Activated T-helper 1 cell treated with anti-CD3 and anti-CD28 coated beads, Interleukin-2, amount 50 U/mL, for 16 hours (primary cell): ENCODE measurements at places on chromosomes 2 and 18.
A peak's percentile ranks its signal among the peaks of the same experiment; 100 is the strongest.

GRCh38 chr18:8450013-8450412, 159.2 kb upstream of the RAB12 start:
- DNase-seq, result no peak

GRCh38 chr18:35585608-35586007, 4.1 kb downstream of the GALNT1 start:
- DNase-seq, result no peak

DNA sequence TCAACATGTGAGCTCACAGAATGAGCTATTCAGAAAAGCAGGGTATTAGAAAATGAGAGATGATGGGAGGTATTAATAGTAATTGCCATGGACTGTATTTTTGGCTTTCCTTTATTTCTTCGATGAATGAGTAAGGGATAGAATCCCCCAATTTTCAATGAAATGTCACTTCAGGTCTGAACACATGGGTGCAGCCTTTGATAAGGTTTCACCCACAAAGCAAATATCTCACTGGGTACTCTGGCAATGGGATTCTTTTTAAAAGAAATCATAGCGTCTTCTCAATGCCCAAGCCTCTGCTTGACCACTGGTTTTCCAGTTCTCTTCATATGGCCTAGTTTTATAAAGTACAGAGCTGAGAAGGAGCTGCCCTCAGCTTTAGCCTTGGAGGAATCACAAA, 610.5 kb upstream of the FANCL start:
- no peak for DNase-seq

DNA sequence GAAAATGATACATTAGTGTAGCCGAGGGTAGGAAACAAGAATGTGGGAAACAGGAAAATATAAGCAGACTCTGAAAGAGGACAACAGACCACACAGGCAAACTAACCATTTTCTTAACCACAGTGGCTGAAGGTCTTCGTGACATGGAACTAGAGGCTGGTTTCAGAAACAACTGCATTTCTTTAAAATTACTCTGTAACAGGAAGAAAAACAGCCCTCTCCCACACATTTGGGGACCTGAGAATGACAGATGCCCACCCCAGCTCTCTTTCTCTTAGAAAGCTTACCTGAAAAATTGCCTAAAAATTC, 13.8 kb upstream of the SLC25A52 start:
- DNase-seq, result no peak

DNA sequence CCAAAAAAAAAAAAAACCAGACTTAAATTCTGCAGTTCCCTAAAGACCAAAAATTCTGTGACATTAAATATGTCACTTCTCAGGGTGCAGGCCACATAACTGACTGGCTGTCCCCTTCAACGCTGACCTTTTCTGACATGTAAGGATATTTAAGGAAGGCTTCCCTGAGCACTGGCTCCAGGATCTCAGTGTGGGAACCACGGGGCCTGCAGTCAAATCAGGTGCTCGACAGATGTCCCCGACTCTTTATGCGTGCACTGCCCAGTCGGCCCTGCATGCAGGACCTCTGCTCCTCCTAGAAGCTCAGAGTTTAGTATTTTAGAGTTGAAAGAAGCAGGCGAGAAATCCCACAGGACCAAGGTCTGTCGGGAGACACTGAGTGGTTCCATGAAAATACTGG, 69.4 kb upstream of the POMC start:
- no peak for DNase-seq

GRCh38 chr18:60319129-60319528, 53.4 kb downstream of the MC4R start:
- DNase-seq, result no peak

GRCh38 chr2:50513724-50514123, 518.2 kb downstream of the NRXN1 start:
- DNase-seq, result no peak

DNA sequence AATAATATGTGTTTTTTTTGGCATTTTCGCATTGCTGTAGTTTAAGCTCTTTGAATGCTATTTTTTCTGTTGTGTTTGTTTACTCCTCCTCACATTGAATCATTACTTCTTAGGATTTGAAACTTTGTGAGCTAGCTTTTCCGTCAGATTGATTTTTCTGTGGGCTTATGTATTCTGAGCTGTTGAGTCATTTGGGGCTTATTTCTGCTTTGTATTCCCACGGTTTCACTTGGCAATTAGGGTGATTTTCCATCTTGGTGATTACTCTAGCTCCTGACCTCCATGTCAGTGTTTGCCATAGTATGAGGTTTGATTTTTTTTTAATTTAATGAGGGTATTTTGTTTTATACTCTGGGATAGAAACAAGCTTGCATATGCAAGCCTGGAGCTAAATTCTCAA, 200.0 kb downstream of the CCDC102B start:
- no peak for DNase-seq

DNA sequence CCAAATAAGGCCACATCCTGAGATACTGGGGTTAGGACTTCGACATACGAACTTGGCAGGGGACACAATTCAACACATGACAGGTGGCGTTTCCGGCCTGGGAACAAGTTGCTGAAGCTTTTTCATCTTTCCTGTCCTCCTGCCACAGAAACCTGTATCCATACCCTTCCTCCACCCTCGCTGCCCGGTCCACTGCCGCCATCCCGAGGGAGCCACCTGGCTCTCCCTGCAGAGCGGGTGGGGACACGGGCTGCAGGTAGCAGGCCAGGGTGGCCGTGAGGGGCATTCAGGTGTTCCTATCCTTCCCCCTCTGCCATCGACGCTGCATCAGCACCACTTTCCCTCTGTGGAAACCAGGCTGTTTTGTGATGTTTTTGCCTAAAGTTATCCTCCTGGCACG, 74.4 kb upstream of the TWIST2 start:
- DNase-seq, result no peak

- DNase-seq, result no peak
Observed at GRCh38 chr2:47179388-47179787, 24.3 kb upstream of the STPG4 start.

DNA sequence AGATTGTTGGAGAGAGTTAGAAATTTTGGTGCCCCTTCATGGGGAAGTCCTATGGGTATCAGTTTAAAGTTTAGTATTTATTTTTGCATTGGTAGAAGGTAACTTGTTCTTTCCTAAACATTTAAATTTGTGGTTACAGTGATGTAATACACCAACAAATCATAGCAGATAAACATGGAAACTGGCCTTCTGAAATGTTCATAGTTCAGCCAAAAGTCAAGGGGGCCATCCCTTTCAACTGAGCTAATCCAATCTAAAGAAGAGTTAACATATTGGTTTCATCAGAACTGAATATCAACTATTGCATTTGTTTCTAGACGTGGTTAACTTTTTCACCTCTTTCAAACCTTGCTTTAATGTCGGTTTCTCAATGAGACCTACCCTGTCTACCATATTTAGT, 46.3 kb downstream of the PPP1R1C start:
- DNase-seq, result no peak

DNA sequence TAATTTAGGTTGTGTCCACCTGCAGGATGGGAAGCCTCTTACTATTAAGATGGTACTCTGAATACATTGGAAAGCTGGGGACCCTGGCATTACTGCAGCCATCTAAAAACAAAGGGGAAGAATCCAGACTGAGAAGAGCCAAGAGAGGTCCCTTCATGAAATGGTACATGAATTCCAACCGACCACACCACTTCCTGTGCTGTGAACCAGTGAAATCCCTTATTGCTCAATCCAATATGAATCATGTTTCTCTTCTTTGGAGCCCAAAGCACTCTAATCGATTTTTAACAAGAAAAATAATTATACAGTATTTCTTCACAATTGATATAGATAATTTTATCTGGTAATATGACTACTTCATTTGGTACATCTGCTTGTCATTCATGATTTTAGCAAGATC, 479.7 kb upstream of the RAB6C start:
- no peak for DNase-seq

GRCh38 chr18:74493689-74494088, 2.5 kb upstream of the CNDP2 start:
- DNase-seq, result peak; percentile 28

- no peak for DNase-seq
Observed at GRCh38 chr2:138147796-138148195, 183.5 kb downstream of the HNMT start.

- DNase-seq, result no peak
Observed at GRCh38 chr2:136342138-136342537, 224.2 kb upstream of the CXCR4 start.

- DNase-seq, result no peak
Observed at GRCh38 chr2:216692636-216693413, 2.5 kb downstream of the IGFBP5 start.

- no peak for DNase-seq
Observed at GRCh38 chr2:49577041-49577440, 422.7 kb upstream of the FSHR start.

DNA sequence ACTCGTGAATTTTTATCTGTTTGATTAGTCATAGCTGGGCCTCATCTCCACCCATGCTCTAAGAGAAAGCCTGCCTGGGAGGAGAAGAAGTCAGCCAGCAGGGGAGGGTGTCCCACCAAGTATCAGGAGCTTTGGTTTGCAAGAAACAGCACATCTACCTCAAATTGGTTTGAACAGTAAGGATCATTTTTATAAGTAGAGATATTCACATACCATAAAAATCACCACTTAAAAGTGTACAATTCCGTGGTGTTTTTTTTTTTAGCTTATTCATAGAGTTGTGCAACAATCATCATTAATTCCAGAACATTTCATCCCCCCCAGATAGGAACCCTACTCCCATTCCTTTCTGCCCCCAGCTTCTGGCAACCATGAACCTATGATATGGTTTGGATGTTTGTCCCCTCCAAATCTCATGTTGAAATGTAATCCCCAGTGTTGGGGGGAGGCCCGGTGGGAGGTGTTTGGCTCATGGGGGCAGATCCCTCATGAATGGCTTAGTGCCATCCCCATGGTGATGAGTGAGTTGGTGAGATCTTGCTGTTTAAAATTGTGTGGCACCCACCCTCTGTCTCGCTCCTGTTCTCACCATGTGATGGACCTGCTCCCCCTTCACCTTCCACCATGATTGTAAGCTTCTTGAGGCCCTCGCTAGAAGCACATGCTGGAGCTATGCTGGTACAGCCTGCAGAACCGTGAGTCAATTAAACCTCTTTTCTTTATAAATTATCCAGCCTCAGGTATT, 36.2 kb upstream of the HS6ST1 start:
- DNase-seq, result no peak
